Amniotic stem cell (primary cell): ENCODE measurements at places on chromosomes 11 and 22.

DNA sequence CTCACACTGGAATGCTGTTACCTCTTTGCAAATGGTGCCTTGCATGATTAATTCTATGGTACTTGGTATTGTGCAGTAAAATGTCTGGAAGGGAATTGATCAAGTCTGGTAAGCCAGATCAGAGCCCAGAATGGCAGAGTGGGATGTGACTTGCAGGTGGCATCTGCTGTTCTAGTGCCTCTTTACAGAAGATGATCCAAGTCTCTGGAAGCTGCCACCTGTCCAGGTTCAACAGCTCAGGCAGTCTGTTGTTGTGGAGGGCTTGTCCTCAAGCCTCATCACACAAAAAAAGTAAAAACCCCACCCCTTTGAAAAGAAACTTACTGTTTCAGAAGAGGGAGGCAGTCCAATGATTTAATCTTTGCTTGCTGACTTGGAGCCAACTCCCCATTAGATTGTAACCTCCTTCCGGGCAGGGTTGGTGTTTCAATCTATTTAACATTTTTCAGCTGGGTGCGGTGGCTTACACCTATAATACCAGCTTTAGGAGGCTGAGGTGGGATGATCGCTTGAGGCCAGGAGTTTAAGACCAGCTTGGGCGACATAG lies 17.1 kb downstream of the ZNRF3 start:
- DNase-seq = no peak

- DNase-seq = no peak
Observed at GRCh38 chr11:10473371-10473770, 18.3 kb downstream of the AMPD3 start.

DNA sequence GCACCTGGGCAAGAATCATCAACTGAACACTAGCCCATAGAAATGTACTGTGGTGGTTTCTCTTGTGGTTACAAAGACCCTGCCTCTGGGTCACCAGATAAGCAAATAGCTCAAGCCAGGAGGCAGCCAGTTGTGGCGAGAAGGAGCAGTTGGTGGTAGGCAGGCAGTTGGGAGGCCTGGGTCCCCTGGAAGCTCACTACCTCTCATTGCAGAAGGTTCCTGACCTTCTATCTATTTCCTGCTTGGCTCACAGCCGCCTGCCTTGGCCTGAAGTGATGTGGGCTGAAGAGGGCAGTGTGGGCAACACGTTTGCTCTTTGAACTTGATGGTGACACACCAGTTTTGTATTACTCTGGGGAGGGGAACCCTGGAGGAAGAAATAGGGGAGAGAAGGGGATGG lies 34.7 kb downstream of the NECTIN1 start:
- DNase-seq = no peak

- DNase-seq = no peak
Observed at GRCh38 chr22:30574997-30575671, 669 bp upstream of the GAL3ST1 start.
